PC-9 (cell line): ENCODE measurements at places on chromosomes 13 and 19.
A peak's percentile ranks its signal among the peaks of the same experiment; 100 is the strongest.

- peaks cover 18% of the 10 kb centered on the region for H3K27me3 ChIP-seq
- H3K4me3 ChIP-seq = peak overlapping the region; percentile 69
- no peak for DNase-seq
- H3K4me1 ChIP-seq = peaks cover 10% of the 10 kb centered on the region; the same call in 1 of the 2 replicates
- no peaks in the 10 kb centered on the region for H3K36me3 ChIP-seq
These were observed 1.9 kb upstream of the KLK15 start for GRCh38 chr19:50835103-50835784.

DNA sequence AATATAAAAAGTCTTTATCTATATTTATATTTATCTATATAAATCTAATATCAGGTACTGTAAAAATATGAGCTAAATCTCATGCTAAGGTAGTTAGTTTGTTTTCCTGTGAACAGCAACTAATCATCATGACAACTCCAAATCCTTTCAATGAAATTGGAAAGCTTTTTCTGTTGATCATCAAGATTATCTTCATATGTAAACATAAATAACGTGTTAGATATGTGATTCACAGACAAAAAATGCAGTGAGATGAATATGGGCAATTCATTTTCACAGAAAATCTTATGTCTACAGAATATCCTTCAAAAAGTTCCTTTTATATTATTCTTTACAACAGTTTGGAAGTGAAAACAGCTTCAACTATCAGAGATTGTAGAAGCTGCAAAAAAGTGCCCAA, 41.7 kb upstream of the EEF1AKMT1 start:
- peak; percentile 40 for DNase-seq
- no peak overlapping the region for H3K27ac ChIP-seq
- peaks cover 16% of the 10 kb centered on the region for H3K4me1 ChIP-seq
- H3K27me3 ChIP-seq = no peaks in the 10 kb centered on the region
- H3K4me3 ChIP-seq = no peak overlapping the region

- no peak overlapping the region for H3K4me3 ChIP-seq
- no peaks in the 10 kb centered on the region for H3K36me3 ChIP-seq
- DNase-seq = no peak
- H3K4me1 ChIP-seq = no peaks in the 10 kb centered on the region
- no peaks in the 10 kb centered on the region for H3K27me3 ChIP-seq
- H3K27ac ChIP-seq = no peak overlapping the region
These were observed 237.6 kb downstream of the LACC1 start for GRCh38 chr13:44117351-44117750.

DNA sequence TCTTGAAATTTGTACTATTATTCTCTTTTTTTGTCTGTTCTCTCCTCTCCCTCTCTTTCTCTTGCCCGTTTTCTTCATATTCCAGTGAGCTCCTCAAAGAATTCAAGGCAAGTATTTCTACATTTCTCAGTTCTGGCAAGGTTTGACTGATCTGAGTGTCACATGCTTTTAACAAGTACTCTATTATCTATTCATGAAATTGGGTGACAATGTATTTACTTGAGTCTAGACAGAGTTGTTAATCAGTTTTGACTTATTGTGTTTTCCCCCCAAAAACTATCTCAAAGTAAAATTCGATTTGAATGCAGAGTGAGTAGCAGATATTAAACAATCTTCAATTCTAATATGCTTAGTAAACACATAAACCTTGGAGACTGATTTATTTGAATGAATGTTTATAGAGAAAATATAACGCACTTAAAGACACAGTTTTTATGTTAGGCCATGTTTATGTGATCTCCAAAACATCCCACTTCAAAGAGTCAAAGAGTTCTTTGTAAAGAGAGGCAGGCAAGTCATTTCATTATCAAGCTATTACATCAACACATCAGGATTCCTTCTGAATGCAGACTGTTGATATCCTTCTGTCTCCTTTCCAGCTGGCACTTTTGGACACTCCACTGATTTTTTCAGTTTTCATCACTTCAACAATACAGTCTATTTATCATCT, 166.6 kb downstream of the SLITRK6 start:
- H3K4me1 ChIP-seq = no peaks in the 10 kb centered on the region
- H3K27ac ChIP-seq = no peak overlapping the region
- no peak for DNase-seq
- H3K36me3 ChIP-seq = no peaks in the 10 kb centered on the region

GRCh38 chr13:98020271-98020670, 66.8 kb downstream of the IPO5 start:
- DNase-seq = no peak
- H3K36me3 ChIP-seq = peaks cover 54% of the 10 kb centered on the region
- no peaks in the 10 kb centered on the region for H3K27me3 ChIP-seq
- no peaks in the 10 kb centered on the region for H3K4me1 ChIP-seq
- no peak overlapping the region for H3K27ac ChIP-seq
- H3K4me3 ChIP-seq = no peak overlapping the region
